ENCODE measurements at places on chromosomes 2 and 18.

DNA sequence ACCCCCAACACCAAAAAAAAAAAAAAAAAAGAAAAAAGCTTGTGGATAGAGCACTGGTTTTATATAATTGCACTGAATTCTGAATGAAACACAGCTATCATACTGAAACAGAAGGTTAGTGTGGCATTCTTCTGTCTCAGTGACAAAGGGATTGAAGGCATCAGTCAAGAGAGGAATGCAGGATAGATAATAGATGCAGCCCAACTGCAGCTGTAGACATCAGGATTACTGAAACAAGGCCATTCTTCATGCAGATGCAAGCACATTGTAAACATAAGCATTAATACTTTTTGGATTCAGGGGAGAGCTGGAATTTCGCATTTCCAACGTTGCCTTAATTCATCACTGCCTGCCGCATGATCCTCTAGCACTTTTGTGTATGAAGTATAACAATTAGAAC is 897.4 kb upstream of the KLHL29 start:
- DNase-seq = no peak

- no peak for DNase-seq
These were observed 26.6 kb downstream of the SESTD1 start for GRCh38 chr2:179238027-179238426.

GRCh38 chr2:191790737-191791136 is 56.2 kb downstream of the CAVIN2 start:
- DNase-seq = no peak

DNA sequence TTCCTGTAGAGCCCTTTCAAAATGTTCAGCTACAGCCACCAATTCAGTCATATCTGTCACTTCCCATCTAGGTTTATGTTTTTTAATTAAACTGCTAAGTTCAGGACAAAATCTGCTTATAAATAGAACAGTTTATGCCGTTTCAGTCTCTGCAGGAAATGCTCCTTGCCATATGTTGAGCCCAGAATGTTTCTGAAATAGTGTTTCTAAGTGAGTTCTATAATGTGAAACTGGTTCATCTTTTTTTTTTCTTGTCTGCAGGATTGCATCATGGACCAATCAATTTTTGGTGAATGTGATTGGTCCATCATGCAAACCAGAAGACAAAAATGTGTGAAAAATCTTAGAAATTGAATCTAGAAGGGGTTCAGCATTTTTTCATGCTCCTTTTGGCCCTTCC is 30.2 kb upstream of the RHOB start:
- no peak for DNase-seq

DNA sequence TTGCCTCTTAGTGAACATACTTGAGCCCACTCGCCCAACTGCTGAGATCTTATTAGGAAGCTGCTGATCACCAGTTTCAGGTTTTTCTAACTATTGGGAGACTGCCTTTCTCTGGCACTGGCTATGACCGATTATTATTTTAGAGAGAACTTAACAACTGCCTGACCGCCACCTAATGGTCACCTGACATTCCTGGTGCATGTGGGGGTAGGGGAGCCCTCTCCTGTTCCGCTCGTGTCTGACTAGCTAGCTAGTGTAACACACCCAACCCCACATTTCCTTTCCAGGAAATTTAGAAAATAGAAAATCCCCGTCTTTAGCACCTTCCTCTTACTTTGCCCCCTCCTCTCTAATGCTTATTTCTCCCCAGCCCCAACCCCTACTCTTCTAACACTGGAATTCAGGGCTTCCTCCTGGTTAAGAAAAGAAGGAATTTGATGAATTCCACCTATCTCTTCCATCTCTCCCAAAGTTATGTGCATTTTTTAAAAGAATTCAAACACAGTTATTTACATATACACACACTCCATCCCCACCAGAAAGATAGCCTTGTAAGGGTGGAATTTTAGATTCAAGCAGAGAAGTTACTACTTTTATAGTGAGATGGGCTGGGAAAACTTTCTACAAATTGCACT is 19.4 kb upstream of the DNER start:
- no peak for DNase-seq

- DNase-seq = no peak
These were observed 419.5 kb upstream of the CELF4 start for GRCh38 chr18:37985126-37985525.

DNA sequence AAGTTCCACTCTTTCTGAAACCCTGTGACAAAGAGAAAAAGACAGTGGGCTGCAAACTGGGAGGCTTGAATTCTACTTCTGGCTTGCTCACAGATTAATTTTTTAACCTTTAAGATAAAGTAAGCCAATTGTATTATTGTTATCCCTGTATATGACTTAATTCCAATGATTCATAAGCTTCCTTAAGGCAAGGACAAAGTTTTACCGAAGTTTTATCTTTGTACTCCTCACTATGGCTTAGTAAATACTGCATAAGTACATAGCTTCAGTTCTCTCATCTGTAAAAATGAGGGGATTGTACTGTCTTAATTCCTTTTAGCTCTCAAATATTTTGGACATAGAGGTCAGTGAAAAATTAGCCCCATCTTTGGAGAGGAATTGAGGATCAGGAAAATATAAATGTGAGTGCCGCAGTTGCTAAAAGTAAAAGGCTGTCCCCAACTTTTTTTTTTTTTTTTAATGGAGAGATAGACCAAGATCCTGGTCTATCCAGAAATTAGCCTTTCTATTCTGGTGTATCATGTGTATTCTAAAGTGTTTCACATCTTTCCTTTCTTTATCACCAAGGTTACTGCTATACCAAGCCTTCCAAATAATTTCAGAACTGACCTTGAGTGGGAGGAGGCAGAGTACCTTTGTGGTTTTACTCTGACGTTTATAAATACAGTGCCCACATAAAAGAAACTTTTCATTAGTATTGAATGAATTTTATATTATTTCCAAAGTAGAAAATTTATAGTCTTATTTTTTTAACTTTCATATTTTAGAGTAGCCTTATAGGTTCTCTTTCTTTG is 13.3 kb downstream of the RELCH start:
- no peak for DNase-seq

GRCh38 chr2:4947911-4948310 is 744.3 kb upstream of the SOX11 start:
- DNase-seq = no peak

DNA sequence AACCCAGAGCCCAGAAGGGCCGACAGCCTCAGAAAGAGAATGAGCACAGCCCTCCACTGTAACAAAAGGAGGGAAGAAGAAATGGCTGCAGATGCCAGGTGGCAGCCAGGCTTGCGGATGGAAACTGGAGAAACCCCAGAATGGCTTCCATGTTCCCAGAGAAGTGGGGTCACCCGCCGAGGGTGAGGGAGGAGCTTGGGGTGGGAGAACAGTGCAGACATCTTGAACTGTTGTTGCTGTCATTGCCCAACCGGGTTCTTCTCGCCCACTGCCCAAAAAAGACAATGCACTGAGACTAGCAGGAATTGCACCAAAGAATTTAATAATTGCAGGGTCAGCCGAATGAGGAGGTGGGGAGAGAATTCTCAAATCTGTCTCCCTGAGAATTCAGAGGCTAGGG is 223.2 kb upstream of the RAB6C start:
- DNase-seq = no peak

- DNase-seq = no peak
These were observed 57.6 kb downstream of the SCN1A start for GRCh38 chr2:166070231-166070630.

DNA sequence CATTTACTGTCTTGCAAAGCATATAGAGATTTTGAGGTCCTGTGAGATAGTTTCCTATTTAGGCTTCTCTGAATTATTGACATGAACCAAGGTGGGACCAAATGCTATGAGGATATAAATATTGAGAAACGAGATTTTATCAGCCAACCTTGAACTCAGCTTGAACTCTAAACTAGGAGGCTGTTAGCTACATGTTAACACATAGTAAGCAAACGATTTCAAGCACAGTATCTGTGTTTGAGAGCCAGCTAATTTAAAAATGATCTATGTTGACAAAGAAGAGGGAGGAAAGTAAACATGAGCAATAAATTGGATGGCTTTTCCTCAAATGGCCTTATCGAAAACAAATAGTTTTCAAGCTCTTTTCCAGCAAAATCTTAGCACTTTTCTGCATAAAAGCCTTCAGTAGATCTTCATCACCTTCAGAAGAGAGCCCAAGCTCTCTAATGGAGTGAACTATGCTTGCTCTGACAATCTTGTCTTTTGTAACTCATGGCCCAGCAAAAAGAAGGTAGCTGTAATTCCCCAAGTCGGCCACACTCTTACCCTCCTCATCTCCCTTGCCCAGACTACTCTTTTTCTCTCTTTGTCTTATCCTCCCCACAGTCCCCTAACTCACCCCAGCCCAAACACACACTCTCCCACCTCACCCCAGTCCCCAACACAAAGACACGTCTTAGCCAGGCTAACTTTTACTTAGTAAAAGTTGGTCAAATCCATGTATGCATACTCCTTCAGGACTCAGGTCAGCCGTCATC is 14.7 kb downstream of the CD28 start:
- no peak for DNase-seq

- peak; percentile 23 for DNase-seq
These were observed 576.0 kb downstream of the LRP1B start for GRCh38 chr2:141554810-141555209.

- DNase-seq = no peak
These were observed 73.8 kb upstream of the THUMPD2 start for GRCh38 chr2:39852831-39853230.

- no peak for DNase-seq
These were observed 99.8 kb downstream of the AKAIN1 start for GRCh38 chr18:5097116-5097703.

Measured in epithelial cell of proximal tubule (primary cell).